ENCODE measurements at places on chromosomes 16 and 17.
A peak's percentile ranks its signal among the peaks of the same experiment; 100 is the strongest.

DNA sequence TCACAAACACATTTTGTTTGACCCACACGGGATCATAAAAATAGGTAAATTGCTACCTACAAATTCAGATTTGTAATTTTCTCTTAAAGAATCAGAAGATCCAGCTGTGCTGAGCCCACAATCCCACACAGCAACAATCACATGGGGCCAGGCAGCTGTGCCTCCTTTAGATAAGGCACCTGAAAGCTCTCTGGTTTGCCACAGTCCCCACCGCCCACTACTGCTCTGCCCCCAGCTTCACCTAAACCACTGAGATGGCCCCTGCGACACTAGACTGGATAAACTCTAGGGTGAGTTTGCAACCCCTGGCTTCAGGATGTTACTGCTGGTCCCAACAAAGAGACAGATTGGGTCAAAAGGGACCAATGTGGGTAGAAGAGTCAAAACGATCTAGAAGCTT is 96.8 kb downstream of the GSG1L start:
- no peak overlapping the region for H3K4me3 ChIP-seq
- DNase-seq, result no peak
- H3K4me1 ChIP-seq, result no peaks in the 10 kb centered on the region
- no peaks in the 10 kb centered on the region for H3K36me3 ChIP-seq
- H3K27me3 ChIP-seq, result no peaks in the 10 kb centered on the region
- H3K27ac ChIP-seq, result no peak overlapping the region

- H3K27me3 ChIP-seq, result no peaks in the 10 kb centered on the region
- no peak overlapping the region for H3K4me3 ChIP-seq
- no peak for DNase-seq
- no peaks in the 10 kb centered on the region for H3K36me3 ChIP-seq
Observed at GRCh38 chr16:19119564-19119963, 5.8 kb downstream of the ITPRIPL2 start.

GRCh38 chr16:69481901-69482341 is 57.5 kb downstream of the CYB5B start:
- H3K36me3 ChIP-seq, result no peaks in the 10 kb centered on the region
- DNase-seq, result peak; percentile 73
- H3K4me1 ChIP-seq, result no peaks in the 10 kb centered on the region
- no peak overlapping the region for H3K4me3 ChIP-seq
- no peaks in the 10 kb centered on the region for H3K27me3 ChIP-seq

GRCh38 chr17:53979991-53980390 is 157.3 kb downstream of the KIF2B start:
- H3K4me3 ChIP-seq, result no peak overlapping the region
- no peak for DNase-seq
- no peaks in the 10 kb centered on the region for H3K27me3 ChIP-seq
- no peak overlapping the region for H3K27ac ChIP-seq

GRCh38 chr16:78916928-78917545 is 683.5 kb downstream of the MAF start:
- H3K36me3 ChIP-seq, result no peaks in the 10 kb centered on the region
- H3K4me1 ChIP-seq, result no peaks in the 10 kb centered on the region
- no peak overlapping the region for H3K27ac ChIP-seq
- no peak overlapping the region for H3K4me3 ChIP-seq
- no peaks in the 10 kb centered on the region for H3K27me3 ChIP-seq
- no peak for DNase-seq

DNA sequence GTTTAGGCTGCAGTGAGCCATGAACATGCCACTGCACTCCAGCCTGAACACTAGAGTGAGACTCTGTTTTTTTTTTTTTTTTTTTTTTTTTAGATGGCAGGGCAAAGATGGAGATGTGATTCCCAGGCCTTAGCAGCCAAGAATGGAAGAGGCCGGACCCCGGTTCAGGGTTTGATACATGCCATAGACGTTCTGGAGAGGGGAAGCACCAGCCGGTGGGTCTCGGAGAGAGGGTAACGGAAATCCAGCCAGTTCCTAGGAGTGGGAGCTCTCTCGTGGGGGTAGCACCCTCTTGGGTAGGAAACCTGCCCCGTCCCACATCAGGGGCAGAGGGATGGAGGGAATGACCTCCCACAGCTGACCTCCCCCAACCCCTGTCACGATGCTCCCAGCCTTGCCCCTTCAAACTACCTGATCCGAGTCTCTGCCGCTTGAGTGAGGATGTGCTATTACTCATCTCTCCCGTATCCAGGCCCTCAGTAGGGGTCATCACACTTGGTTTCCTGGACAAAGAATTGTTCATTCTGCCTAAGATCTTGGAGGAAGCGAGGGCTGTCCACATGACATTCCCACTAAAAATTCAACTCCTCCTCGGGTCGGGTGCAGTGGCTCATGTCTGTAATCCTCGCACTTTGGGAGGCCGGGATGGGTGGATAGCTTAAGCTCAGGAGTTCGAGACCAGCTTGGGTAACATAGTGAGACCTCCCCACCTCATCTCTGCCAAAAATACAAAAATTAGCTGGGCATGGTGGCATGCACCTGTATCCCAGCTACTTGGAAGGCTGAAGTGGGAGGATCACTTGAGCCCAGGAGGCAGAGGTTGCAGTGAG is 47.3 kb downstream of the MIS12 start:
- H3K27me3 ChIP-seq, result no peaks in the 10 kb centered on the region
- H3K27ac ChIP-seq, result no peak overlapping the region
- H3K36me3 ChIP-seq, result no peaks in the 10 kb centered on the region
- H3K4me1 ChIP-seq, result no peaks in the 10 kb centered on the region
- no peak overlapping the region for H3K4me3 ChIP-seq
- DNase-seq, result no peak

GRCh38 chr16:27430512-27430911 is 28.5 kb downstream of the IL21R start:
- no peaks in the 10 kb centered on the region for H3K4me1 ChIP-seq
- DNase-seq, result no peak
- H3K27me3 ChIP-seq, result no peaks in the 10 kb centered on the region
- H3K4me3 ChIP-seq, result no peak overlapping the region

GRCh38 chr17:61799812-61800484 is 63.4 kb downstream of the BRIP1 start:
- no peaks in the 10 kb centered on the region for H3K4me1 ChIP-seq
- no peak overlapping the region for H3K27ac ChIP-seq
- H3K27me3 ChIP-seq, result no peaks in the 10 kb centered on the region
- H3K36me3 ChIP-seq, result no peaks in the 10 kb centered on the region
- no peak for DNase-seq
- H3K4me3 ChIP-seq, result no peak overlapping the region

DNA sequence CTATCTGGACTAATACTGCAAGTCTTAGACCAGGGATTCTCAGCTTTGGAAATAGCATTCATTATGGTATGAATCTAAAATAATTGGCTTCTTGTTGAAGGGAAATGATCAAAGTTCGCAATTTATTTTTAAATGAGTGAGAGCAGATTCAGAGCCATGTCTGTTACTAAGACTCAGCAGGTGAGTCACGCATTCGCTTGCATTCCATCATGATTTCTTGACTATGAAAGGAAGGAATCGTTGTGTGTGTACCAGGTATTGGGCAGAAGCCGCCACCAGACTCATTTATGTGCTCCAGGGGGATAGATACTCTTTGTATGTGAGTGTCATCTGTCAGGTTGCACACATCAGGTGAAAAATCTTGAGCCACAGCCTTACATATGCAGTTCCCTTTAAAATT is 10.8 kb downstream of the GSG1L2 start:
- no peaks in the 10 kb centered on the region for H3K36me3 ChIP-seq
- H3K4me1 ChIP-seq, result no peaks in the 10 kb centered on the region
- H3K27me3 ChIP-seq, result no peaks in the 10 kb centered on the region
- no peak overlapping the region for H3K27ac ChIP-seq

DNA sequence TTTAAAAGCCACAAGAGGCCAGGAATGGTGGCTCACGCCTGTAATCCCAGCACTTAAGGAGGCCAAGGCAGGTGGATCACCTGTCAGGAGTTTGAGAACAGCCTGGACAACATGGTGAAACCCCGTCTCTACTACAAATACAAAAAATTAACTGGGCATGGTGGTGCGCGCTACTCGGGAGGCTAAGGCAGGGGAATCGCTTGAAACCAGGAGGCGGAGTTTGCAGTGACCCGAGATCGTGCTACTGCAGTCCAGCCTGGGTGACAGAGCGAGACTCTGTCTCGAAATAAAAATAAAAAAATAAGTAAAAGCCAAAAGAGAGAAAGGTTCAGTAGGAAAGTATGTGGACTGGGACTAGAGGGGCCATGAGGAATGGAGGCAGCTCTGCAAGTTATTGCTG is 13.1 kb upstream of the ITGAL start:
- no peak for DNase-seq
- no peak overlapping the region for H3K4me3 ChIP-seq
- H3K27me3 ChIP-seq, result no peaks in the 10 kb centered on the region
- no peaks in the 10 kb centered on the region for H3K36me3 ChIP-seq
- no peaks in the 10 kb centered on the region for H3K4me1 ChIP-seq

DNA sequence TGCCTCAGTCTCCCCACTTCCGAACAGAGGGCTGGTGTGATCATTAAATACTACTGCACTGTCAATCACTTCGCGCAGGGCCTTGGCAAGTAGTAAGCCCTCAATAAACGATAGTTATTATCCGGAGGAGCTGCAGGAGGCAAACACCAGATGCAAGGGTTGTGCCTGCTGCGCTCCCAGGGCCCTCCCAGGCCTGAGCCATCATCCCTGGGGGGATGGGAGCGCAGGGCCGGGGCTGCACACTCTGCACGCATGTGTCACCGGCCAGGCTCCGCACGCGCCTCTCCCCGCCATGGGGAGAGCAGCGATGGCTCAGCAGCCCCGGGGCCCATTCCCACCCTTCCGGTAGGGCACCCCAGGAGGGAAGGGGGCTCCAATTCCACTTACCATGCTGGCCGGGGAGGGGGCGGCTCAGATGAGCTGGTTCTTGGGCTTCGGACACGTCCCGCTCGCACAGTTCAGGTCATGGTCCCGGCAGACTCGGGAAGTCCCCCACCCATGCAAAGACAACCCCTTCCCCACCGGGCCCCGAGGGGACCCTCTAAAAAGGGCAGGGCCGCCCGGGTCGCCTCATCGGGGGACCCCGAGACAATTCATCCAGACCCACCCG is 681 bp downstream of the XPO6 start:
- H3K27ac ChIP-seq, result peak overlapping the region; percentile 59
- peak overlapping the region; percentile 69 for H3K4me3 ChIP-seq
- no peaks in the 10 kb centered on the region for H3K36me3 ChIP-seq
- no peaks in the 10 kb centered on the region for H3K27me3 ChIP-seq

DNA sequence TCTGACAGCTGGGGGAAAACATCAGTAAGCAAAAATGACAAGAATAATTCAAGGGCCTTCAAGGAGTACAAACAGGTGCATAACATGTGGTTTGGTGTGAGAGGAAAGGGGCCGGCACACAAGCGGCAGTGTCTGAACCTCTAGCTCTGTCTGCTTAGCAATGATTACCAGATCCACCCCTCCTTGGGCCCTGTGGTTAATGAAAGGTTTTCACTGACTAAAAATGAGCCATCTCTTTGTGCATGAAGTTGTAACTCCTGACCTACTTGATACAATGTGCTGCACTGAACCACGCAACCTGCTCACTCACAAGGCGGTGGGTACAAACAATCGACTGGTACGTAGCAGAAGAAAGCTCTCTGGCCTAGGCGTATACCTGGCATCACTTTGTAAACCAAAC is 15.1 kb downstream of the FAM117A start:
- H3K27ac ChIP-seq, result no peak overlapping the region
- peaks cover 17% of the 10 kb centered on the region for H3K4me1 ChIP-seq
- no peaks in the 10 kb centered on the region for H3K27me3 ChIP-seq
- DNase-seq, result no peak
- H3K36me3 ChIP-seq, result no peaks in the 10 kb centered on the region
- H3K4me3 ChIP-seq, result no peak overlapping the region

- H3K27me3 ChIP-seq, result no peaks in the 10 kb centered on the region
- no peak for DNase-seq
- no peak overlapping the region for H3K27ac ChIP-seq
- no peak overlapping the region for H3K4me3 ChIP-seq
- no peaks in the 10 kb centered on the region for H3K4me1 ChIP-seq
Observed at GRCh38 chr17:77873500-77874302, 84.8 kb upstream of the TNRC6C start.

DNA sequence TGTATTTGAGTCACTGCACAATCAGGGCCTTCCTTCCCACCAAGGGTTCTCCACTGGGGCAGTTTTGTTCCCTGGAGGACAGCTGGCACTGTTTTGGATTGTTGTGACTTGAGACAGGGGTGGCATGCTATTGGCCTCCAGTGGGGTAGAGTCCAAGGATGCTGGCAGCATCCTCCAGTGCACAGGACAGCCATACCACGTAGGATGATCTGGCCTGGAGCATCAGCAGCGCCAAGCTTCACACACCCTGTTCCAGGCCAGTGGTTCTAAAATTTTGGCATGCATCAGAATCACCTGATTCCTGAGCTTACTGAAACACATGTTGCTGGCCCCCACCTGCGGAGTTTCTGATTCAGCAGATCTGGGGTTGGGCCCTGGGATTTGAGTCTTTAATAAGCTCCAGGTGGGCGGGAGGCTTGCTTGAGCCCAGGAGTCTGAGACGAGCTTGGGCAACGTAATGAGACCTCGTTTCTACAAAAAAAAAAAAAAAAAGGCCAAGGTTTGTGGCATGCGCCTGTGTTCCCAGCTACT is 83.2 kb downstream of the MGAT5B start:
- no peak overlapping the region for H3K27ac ChIP-seq
- H3K4me1 ChIP-seq, result no peaks in the 10 kb centered on the region
- no peaks in the 10 kb centered on the region for H3K27me3 ChIP-seq
- H3K36me3 ChIP-seq, result no peaks in the 10 kb centered on the region
- DNase-seq, result no peak

DNA sequence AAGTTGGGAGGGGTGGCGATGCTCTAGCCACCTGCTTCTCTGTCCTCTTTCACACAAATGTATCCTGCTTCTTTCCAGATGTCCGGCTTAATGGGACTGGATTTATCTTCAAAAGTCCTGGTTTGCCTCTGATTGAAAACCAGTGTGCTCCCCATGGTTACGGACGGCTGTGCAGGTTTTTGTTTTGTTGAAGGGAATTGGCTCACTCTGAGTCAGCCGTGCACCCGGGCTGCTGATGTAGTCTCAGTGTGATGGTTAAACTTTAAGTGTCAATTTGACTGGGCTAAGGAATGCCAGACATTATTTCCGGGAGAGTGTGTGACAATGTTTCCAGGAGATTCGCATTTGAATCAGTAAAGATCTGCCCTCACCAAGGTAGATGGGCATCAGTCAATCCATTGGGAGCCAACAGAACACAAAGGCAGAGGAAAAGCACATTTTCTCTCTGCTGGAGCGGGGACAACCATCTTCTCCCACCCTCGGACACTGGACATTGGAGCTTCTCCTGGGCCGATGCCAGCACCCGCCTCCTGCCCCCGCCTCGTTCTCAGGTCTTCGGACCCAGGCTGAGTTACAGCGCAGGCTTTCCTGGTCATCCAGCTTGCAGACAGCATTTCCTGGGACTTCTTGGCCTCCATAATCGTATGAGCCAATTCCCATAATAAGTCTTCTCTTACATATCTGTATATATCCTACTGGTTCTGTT is 126.9 kb upstream of the TNRC6C start:
- no peak overlapping the region for H3K27ac ChIP-seq
- no peaks in the 10 kb centered on the region for H3K36me3 ChIP-seq
- H3K4me3 ChIP-seq, result no peak overlapping the region
- H3K4me1 ChIP-seq, result peaks cover 2% of the 10 kb centered on the region
- no peak for DNase-seq

- H3K27ac ChIP-seq, result no peak overlapping the region
- DNase-seq, result no peak
- H3K27me3 ChIP-seq, result no peaks in the 10 kb centered on the region
- no peaks in the 10 kb centered on the region for H3K36me3 ChIP-seq
- no peak overlapping the region for H3K4me3 ChIP-seq
Observed at GRCh38 chr17:55177159-55177854, 87.5 kb upstream of the HLF start.
